ENCODE measurements at places on chromosomes 2 and 18. TPM values are rescaled to one million over a fixed set of nuclear protein-coding genes. Genes with fewer than 3 reads are reported as not detected.
A peak's percentile ranks its signal among the peaks of the same experiment; 100 is the strongest.

Gene TEKT4
- total RNA-seq, result not detected

Gene DNAH6
- 1.6 TPM for total RNA-seq

Gene PLA2R1
- 0.34 TPM for total RNA-seq

Gene TMEM247
- total RNA-seq, result not detected

Gene CCDC85A
- total RNA-seq, result 0.10 TPM

Gene PKP4
- 55.2 TPM for total RNA-seq

Gene CYP27C1
- not detected for total RNA-seq

Gene CTNNA2
- total RNA-seq, result not detected

- no peaks in the 10 kb centered on the region for H3K4me1 ChIP-seq
- DNase-seq, result no peak
- H3K27me3 ChIP-seq, result no peaks in the 10 kb centered on the region
- no peak overlapping the region for H3K27ac ChIP-seq
- H3K4me3 ChIP-seq, result no peak overlapping the region
Observed at GRCh38 chr2:10557506-10558265, 109.6 kb upstream of the ODC1 start.

DNA sequence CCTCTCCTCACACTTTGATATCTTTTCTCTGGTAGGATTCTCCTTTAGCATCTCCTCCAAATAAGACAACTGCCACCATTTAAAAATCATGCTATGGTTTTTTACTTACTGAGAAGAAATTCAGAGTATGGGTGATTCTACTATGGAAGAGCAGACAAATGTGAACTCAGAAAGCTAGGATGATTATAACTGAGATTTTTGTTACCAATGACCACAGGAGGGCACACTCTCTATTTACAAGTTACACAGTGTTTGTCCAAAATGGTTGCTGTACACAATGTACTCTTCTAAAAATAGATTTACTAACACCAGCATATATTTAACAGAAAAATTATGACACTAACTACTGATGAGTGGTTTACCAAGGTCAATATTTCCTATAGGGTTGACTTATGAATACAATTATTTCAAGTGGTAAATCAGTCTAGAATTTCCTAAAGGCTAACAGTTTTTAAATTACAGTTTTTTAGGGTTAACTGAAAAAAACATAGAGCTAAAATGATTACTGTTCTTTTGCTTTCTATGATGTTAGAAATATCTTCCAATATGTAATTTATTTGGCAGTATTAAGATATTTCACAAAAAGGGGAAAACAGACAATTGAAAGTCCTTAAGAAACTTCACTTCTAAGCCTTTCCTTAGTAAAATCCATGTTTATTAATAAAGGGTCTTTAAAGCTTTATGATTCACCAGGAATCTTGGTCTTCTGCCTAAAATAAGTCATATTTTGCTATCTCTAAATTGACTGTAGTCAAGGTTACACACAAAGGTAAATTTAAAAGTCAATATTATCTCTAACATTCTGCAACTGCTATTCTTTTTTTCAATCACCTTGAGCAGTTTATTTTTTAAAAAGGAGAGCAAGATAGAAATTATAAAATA lies 57.2 kb downstream of the MAP4K3 start:
- H3K27ac ChIP-seq, result no peak overlapping the region
- DNase-seq, result peak; percentile 12
- H3K4me3 ChIP-seq, result no peak overlapping the region

- H3K4me3 ChIP-seq, result no peak overlapping the region
- H3K4me1 ChIP-seq, result no peaks in the 10 kb centered on the region
- H3K27ac ChIP-seq, result no peak overlapping the region
- DNase-seq, result no peak
Observed at GRCh38 chr2:238502088-238502810, 75.5 kb downstream of the ASB1 start.

DNA sequence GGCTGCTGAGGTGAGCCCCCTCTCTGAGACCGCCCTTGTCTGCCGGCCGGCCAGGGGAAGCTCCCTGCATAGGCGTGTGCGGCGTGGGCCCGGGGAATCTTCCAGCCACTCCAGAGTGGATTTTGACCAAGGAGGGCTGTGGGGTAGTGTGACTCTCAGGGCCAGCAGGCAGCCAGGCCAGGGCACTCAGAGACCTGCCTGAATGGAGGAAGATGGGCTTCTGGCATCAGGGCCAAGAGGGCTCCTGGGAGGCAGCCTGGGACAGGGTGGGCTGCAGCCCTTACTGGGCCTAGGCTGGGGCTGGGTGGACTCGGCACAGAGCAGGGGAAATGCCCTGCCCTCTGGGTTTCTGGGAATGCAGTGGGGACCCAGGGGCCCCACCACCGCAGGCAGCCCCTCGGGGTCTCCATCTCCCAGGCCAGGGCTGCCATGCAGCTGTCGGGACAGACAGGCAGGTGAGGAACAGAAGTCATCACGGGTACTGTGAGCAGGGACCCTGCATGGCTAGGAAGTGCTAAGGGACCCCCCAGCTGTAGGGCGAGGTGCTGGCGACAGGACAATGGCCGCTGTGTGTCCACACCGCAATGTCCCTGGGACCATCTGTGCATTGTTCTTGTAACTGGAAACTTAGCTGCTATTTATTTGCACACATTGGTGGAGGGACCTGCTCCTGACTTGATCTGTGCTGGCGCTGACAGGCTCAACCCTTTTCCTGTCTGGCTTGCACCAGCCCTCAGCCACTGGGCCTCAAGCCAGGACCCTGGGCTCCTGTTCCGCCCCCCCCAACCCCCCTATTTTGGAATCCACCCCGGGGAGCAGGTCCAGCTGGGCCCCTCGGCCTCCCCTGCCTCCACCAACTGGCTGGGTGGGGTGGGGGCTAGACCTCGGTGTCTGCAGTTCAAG lies 4.1 kb downstream of the PDCD1 start:
- no peaks in the 10 kb centered on the region for H3K27me3 ChIP-seq
- H3K27ac ChIP-seq, result no peak overlapping the region
- DNase-seq, result no peak
- H3K36me3 ChIP-seq, result no peaks in the 10 kb centered on the region
- no peak overlapping the region for H3K4me3 ChIP-seq
- no peaks in the 10 kb centered on the region for H3K4me1 ChIP-seq

DNA sequence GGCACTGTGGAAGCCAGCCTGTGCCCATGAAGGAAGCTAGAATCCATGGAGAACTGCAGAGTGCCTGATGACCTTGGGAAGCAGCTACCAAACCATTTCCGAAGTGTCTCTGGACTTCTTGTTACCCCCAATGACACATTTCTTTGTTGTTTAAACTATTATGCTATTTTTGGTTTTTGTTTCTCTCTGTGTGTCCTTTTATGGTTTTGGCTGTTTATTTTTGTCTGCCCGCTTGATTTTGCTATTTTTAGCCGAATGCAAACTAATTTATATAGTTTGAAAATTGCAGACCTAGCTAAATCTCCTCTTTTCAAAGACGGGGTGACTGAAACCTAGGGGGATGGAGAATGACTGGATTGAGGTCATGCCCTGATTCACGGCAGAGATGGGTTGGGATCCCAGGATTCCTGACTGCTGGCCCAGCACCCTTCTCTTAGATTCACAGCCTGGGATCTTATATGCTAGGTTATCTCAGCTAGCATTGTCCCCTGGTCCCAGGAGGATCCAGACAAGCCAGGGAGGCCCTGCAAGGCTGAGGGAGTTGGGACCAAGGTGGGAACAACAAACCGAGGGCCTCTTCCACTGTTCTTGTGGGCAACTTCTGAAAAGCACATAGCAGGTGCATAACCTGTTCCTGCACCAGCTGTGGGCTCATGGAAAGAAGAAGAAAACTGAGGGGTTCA lies 116.3 kb upstream of the HAAO start:
- H3K27me3 ChIP-seq, result no peaks in the 10 kb centered on the region
- H3K36me3 ChIP-seq, result no peaks in the 10 kb centered on the region
- no peak for DNase-seq

- no peaks in the 10 kb centered on the region for H3K4me1 ChIP-seq
- no peak overlapping the region for H3K4me3 ChIP-seq
- no peaks in the 10 kb centered on the region for H3K27me3 ChIP-seq
- DNase-seq, result no peak
- no peak overlapping the region for H3K27ac ChIP-seq
- no peaks in the 10 kb centered on the region for H3K36me3 ChIP-seq
Observed at GRCh38 chr18:78519394-78520062, 460.1 kb upstream of the SALL3 start.

DNA sequence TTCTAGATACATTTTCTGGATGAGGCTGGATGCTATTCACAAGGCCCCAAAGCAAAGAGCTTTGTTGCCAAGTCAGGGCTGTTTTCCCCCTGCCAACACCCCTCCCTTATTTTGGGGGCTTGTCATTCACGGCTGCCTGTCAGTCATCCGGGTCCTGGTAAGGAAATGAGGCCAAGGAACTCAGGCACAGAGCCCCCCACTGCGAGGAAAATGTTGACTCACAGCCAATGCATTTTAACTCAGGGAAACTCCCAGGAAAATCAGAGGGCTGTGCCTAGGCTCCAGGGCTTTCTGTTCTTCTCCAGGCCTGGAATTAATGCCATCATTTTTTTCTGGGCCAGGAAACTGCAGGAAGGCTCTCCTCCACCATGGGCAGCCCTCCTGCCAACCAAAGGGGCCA lies 241.1 kb downstream of the SMAD2 start:
- H3K4me3 ChIP-seq, result no peak overlapping the region
- no peaks in the 10 kb centered on the region for H3K4me1 ChIP-seq
- no peak overlapping the region for H3K27ac ChIP-seq
- H3K36me3 ChIP-seq, result no peaks in the 10 kb centered on the region
- no peak for DNase-seq
- H3K27me3 ChIP-seq, result peaks cover 48% of the 10 kb centered on the region

- peaks cover 32% of the 10 kb centered on the region for H3K4me1 ChIP-seq
- no peaks in the 10 kb centered on the region for H3K36me3 ChIP-seq
- no peak overlapping the region for H3K27ac ChIP-seq
- no peaks in the 10 kb centered on the region for H3K27me3 ChIP-seq
Observed at GRCh38 chr2:130375291-130376266, 19.7 kb downstream of the PTPN18 start.

DNA sequence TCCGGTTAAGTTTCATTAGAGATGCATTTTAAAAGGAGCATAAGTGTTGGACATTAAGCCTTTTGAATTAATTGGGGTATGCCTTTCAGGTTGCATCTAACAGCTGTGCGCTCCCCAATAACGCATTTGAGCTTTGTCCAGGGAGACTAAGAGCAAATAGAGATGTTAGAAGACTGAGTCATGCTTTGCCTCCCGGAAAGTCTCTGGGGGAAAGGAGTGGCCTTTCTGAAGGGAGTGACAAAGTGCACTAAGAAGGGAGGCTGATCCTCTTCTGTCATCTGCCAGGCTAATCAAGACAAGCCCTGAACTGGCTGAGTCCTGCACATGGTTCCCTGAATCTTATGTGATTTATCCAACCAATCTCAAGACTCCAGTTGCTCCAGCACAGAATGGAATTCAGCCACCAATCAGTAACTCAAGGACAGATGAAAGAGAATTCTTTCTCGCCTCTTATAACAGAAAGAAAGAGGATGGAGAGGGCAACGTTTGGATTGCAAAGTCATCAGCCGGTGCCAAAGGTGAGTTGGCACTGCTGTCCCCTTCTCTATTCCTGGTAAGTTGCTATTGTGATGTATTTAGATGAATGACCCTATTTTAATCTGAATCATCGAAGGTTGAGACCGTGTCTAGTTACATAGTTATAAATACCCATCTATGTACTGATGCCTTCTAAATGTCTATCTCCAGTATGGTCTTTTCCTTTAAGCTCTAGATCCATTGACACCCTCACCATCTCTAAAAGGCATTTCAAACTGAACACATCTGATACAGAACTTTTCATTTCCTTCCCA lies 12.1 kb downstream of the TTL start:
- peaks cover 23% of the 10 kb centered on the region for H3K4me1 ChIP-seq
- H3K4me3 ChIP-seq, result no peak overlapping the region
- H3K27ac ChIP-seq, result peak overlapping the region; percentile 24

Data from HCT116 (cell line).